Ascending aorta (tissue), 2 donors: ENCODE measurements at places on chromosomes 12 and 14. TPM values are rescaled to one million over a fixed set of nuclear protein-coding genes. Genes with fewer than 3 reads are reported as not detected.
A peak's percentile ranks its signal among the peaks of the same experiment; 100 is the strongest.

- peak; percentile 77 for DNase-seq
Observed at GRCh38 chr12:2583091-2583497, 211.7 kb upstream of the FKBP4 start.

SLC17A8 gene
- not detected for total RNA-seq

IGF1 gene
- total RNA-seq = 73.5 TPM

DNA sequence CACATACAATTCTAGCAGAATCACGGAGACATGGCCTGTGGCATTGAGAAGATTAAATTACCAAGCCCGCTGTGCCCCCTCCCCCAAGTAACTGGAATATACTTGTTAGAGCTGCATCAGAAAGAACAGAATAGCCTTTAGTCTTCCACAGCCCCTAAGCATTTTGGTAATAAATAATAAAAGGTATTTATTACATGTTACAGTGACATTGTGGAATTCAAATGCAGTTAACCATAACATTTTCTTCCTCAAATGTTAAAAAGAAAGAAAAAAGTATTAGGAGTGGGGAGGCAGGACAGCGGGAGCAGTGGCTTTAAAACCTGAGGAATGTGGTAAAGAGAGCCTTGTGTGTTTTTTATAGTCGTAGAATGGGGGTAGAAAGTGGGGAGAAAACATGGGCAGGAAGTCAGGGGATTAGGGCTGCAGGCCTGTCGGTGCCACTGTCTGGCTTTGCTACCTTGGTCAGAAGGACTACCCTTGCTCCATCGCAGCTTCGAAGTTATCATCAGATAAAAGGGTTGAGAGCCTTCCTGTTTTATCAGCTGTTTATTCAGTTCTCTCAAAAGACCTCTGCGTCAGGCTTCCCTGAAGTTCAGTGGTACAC is 255.9 kb downstream of the MSRB3 start:
- no peak for DNase-seq

GRCh38 chr12:68065163-68065562 is 75.9 kb downstream of the IFNG-AS1 start:
- DNase-seq = no peak

SERPINA12 gene
- not detected for total RNA-seq
